ENCODE measurements at places on chromosomes 11 and 22.
A peak's percentile ranks its signal among the peaks of the same experiment; 100 is the strongest.

DNA sequence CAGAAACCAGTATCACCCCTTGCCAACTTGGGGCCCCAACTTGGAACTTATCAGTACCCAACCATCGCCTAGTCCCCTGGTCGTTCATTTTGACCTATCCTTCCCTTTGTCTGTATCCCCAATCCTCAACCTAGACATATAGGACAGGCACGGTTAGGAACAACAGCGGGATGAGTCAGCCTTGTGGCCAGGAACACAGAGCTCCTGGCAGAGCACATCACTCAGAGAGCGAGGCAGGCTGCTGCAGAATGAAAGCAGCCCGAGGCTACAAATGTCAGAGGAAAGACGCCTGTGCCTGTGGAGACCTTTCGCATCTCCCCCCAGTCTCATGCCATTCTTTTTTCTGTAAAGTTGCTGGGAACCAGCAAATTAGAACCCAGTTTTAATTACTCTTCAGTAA lies 14.6 kb downstream of the DKK3 start:
- DNase-seq, result peak; percentile 88

- no peak for DNase-seq
Observed at GRCh38 chr11:134342572-134343340, 11.0 kb downstream of the GLB1L2 start.

DNA sequence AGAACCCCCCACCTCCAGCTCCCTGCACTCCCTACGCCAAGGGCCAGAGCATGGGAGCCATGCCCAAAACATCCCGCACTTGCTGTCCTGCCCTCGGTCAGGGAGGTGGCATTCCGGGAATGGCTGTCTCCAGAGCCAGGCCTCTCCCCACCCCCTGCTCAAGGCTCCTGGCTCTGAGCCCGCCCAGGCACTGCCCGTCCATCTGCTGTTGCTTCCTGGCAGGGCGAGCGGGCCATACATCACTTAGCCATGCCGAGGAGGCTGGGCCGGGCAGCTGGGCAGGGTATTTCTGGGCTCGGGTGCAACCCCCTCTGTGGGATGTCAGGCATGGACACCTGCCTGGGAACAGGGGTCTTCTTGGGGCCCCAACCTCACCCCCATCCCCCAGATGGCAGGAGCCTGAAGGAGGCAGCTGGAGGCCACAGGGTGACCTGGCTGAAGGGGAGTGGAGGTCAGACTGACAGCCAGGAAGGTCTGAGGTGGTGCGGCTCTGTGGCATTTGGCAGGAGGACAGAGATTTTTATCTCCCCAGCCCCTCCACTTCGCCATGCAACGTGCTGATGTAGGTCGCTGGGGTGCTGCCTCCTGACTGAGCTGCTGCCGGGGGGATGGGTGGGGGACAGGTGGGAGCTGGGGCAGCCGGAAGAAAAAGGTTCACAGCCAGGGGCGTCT lies 8.7 kb upstream of the CABP7 start:
- no peak for DNase-seq

GRCh38 chr11:97966901-97967300 lies 1053.8 kb upstream of the CNTN5 start:
- no peak for DNase-seq

DNA sequence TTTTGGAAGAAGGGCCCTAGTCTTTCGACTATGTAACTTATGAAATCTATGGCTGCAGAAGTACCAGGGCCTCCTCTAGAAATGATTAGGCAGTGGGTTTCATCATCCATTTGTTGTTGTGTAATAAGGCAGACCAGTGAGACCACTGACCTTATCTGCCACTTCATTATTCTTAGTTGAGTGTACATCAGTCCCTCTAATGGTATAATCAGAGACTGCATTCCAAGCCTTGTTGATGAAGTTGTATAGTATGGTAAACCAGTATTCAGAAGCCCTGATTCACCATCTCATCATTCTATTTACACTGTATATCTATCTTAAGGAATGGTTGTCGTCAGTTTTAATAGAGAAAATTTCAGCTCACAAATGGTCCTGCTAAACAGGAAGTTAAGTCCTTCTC lies 32.2 kb upstream of the GRIA4 start:
- DNase-seq, result no peak

GRCh38 chr22:50726643-50727340 lies 11.2 kb upstream of the ACR start:
- no peak for DNase-seq

GRCh38 chr11:10358696-10359095 lies 53.8 kb downstream of the ADM start:
- no peak for DNase-seq

GRCh38 chr11:16402654-16403447 lies 46.5 kb upstream of the SOX6 start:
- DNase-seq, result no peak

- no peak for DNase-seq
Observed at GRCh38 chr11:15839061-15839460, 517.3 kb downstream of the SOX6 start.

- no peak for DNase-seq
Observed at GRCh38 chr22:46788441-46789172, 26.2 kb downstream of the TBC1D22A start.

- DNase-seq, result no peak
Observed at GRCh38 chr11:128604723-128605122, 17.4 kb upstream of the ETS1 start.

- no peak for DNase-seq
Observed at GRCh38 chr11:114664641-114665040, 13.7 kb upstream of the NXPE2 start.

- no peak for DNase-seq
Observed at GRCh38 chr11:15929371-15929901, 426.9 kb downstream of the SOX6 start.

- no peak for DNase-seq
Observed at GRCh38 chr11:105183426-105183825, 43.9 kb upstream of the CARD18 start.

- DNase-seq, result no peak
Observed at GRCh38 chr11:71787098-71787823, 45.7 kb upstream of the DEFB108B start.

DNA sequence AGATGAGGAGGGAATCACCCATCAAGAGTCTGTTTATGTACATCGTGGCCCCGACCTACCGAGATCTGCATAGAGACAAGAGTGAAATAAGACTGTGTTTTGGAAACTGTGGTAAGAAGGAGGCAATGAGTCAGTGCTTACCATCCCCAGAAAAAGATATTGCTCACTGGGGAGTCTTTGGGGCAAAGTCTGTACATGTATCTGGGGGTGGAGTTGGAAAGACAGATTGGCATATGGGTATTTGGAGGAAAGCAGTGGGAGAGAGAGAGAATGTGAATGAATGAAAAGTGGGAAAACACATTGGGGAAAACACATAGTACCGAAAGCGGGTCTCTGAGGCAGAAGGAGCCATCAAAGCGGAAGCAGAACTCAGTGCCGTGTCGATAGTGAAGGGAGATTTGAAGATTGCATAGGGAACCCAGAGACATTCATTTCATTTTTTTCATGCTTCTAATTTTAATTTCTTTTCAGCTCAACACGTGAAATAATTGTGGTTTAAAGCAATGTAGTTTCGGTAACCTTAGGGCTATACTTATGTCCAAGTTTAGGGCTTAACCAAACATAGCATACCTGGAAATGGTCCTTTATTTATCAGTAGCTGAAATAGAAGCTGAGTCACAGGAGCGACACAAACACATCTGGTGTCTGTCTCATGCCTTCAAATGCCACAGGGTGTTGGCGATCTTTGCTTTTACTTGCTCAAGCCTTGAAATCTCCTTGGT lies 98.6 kb upstream of the CD44 start:
- DNase-seq, result peak; percentile 73

GRCh38 chr11:49208006-49208721 lies at the start of gene FOLH1:
Gene FOLH1 (minus strand): TSS chr11:49208602. CDS start chr11:49208409, 193 bp downstream.
- no peak for DNase-seq

GRCh38 chr11:106601684-106602297 lies 416.5 kb downstream of the GUCY1A2 start:
- DNase-seq, result no peak

DNA sequence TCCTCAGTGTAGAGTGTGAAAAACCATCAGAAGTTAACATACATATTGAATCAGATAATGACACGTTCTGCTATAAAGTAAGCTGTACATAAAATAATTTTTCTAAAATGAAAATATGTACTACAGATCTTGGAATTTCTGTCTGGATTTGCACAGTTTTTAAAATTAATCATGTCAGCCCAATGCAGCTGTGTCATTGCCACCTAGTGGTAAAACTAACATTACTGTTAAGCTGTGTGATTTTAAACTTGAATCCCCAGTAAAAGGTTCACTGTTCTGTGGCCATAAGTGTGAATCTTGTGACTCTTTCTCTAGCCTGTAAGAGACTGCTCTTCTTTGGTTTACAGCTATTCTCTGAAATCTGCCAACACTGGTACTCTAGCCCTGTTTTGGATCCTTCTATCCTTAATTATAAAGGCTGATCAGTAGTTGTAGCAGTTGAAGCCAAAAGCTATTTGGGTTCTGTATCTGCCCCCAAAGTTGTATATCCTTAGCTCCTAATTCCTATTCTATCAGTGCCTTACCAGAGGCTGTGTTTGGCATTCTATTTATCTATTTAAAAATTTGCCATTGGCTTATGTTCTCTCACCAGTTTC lies 4.0 kb downstream of the JRKL start:
- peak; percentile 59 for DNase-seq

DNA sequence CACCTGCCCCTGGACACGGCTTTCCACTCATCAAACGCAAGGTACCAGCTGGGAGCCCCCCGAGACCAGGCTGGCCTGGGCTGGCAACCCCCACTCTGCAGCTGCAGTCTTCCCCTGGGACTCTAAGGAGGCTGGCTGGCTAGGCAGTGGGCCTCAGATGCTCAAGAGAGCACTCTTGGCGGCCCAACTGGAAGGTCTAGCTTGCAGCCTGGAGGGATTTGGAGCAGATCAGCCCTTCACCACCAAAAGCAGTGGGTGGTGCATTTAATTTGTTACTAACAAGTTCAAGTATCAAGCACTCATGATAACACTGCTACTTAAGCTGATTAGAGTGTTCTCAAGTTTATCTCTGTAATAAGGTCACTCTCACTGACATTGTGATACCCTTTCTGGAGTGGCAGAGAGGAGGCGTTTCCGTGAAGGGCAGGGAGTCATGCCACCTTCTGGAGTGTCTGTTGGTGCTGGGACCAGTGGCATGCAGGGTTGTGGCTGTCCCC lies 21.5 kb downstream of the C22orf23 start:
- DNase-seq, result no peak

DNA sequence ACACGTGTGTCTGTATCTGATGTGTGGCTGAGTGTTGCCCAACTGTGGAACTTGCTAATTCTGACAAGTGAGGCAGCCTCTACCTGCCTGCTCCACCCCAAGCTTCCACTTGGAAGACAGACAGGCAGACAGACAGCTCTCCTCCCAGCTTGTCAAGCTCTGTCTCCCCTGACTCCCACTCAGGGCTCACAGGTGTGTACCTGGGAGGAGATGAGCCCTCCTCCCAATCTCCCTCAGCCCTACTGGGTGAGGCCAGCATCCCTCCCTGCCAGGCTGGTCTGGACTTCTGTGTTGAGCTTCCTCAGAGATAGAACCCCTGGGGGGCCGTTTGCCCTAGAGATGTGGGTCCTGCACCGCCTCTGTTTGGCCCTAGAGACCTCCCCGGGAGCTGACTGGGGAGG lies 1.0 kb upstream of the CHRM1 start:
- no peak for DNase-seq

DNA sequence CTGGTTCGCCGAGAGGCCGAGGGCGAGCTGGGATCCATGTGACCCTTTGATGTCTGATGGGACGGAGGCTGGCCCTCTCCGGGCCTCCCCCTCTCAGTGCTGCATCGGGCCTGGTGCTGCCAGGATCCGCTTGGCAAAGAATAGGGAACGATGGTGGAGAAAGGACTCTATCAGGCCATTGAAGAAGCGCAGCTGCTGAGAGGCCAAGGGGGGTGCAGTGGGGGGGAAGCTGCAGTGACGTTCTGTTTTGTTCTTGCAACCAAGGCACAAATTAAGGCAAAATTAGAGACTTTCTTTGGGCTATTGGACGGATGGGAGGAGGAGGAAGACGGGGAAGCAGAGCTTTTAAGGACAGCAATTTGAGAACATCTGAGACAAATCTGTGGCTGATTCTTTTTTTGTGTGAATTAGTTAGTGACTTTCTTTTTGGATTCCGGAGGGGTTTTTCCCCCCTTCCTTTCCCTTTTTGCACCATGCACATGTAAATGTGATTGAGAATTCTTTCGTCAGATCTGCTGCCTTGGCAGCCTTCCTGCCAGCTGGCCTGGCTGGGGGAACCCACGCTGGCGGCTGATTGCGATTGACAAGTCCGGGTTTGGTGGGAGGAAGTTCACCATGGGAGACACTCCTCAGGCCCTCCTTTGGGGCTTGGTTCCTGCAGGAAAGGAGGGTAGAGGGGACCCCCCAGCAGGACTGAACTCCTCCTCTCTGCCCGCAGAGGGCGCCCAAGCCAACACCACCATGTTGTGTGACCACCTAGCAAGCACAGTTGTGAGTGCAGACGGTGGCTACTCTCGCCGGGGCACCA lies 214.6 kb downstream of the NTM start:
- DNase-seq, result no peak

DNA sequence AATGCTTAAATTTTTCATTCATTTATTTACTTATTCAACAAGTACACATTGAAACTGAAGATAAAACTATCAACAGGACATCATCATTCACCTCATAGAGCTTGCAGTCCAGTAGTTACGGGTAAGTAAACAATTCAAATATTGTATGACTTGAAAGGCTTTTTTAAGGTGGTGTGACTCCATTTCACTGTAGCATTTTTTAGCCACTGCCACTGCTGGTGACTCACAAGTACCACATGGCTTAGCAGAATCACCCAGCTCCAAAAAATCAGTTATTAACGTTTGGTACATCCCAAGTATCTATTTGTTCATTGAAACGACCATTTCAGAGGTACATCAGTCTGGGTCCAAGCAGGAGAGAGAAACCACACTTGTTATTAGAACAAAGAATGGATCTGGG lies 427.9 kb upstream of the DDI1 start:
- DNase-seq, result peak; percentile 67

GRCh38 chr11:77799338-77799737 lies 21.2 kb downstream of the RSF1 start:
- DNase-seq, result no peak

GRCh38 chr11:103659206-103659618 lies 377.2 kb upstream of the DDI1 start:
- DNase-seq, result peak; percentile 32

DNA sequence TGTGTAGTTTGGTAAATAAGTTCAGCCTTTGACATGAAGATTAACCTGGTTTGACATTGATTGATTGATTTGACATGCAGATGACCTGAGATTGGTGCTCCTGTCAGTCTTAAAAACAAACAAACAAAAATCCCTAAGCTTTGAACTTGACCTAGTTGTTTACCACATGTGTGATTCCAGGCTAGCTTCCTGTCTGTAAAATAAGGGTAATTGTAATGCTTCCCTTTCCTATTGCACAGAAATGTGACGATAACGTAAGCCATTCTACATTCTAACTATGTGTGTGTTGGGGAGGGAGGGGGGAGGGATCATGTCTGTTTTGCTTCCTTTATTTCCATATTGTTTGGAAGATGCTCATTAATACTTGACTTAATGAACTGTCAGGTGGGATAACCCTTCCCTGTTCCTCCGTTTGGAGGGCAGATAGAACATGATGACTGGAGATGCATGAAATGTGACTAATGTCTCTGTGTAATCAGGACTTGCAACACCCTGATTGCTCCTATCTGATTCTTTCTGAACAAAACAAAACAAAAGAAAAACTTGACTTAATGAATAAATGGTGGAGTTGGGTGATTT lies 106.1 kb upstream of the CLMP start:
- DNase-seq, result peak; percentile 53

GRCh38 chr11:62656796-62657429 lies 3.8 kb upstream of the INTS5 start:
- no peak for DNase-seq

GRCh38 chr11:35859301-35859700 lies 84.6 kb upstream of the LDLRAD3 start:
- no peak for DNase-seq

- no peak for DNase-seq
Observed at GRCh38 chr11:109371444-109372176, 50.4 kb upstream of the C11orf87 start.
